ENCODE measurements at places on chromosomes 6 and 20. TPM values are rescaled to one million over a fixed set of nuclear protein-coding genes. Genes with fewer than 3 reads are reported as not detected.

The RNF182 gene
- not detected for polyA plus RNA-seq

The TFAP2C gene
- polyA plus RNA-seq: 0.10 TPM

The FAM209A gene
- polyA plus RNA-seq: 0.59 TPM

The GPR63 gene
- polyA plus RNA-seq: 0.19 TPM

The AHI1 gene
- polyA plus RNA-seq: 9.5 TPM

The STK38 gene
- 16.4 TPM for polyA plus RNA-seq

The MAS1 gene
- not detected for polyA plus RNA-seq

Data from spleen (tissue), 13 donors.